ENCODE measurements at places on chromosomes 16 and 17.
A peak's percentile ranks its signal among the peaks of the same experiment; 100 is the strongest.

DNA sequence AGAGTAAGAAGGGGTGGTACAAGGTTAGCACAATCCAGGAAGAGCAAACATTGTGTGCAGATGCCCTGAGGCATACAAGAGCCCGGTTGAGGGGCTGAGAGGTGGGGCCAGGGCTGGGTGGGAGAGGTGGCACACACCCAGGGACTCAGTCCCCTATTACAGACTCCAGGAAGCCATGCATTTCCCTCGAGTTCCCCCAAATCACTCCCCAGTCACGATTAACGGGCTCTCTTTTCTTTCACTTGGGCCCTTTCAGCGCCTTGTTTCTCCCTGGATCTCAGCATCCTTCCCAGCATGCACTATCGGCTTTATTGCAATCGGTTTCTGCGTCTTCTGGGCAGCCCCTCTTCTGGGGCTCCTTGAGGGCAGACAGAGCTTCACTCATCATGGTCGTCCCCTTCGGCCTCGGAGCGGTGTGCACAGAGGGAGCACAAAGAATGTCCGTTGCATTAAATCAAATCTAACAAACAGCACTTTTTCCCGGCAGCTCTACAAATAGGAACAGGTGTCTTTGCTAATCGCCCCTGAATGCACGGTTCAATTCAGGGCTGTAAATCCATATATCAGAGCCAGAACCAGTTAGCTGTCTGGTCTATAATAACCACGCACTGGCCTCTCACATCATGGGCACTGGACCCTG, 184.6 kb upstream of the HSBP1 start:
- H3K27me3 ChIP-seq, result no peaks in the 10 kb centered on the region
- H3K27ac ChIP-seq, result no peak overlapping the region
- no peak for DNase-seq
- H3K4me3 ChIP-seq, result no peak overlapping the region

- peak overlapping the region; percentile 77 for H3K4me3 ChIP-seq
- DNase-seq, result no peak
- H3K4me1 ChIP-seq, result no peaks in the 10 kb centered on the region
- peak overlapping the region; percentile 12 for H3K27ac ChIP-seq
- H3K36me3 ChIP-seq, result peaks cover 29% of the 10 kb centered on the region
Observed at GRCh38 chr16:13920510-13920818, 510 bp downstream of the ERCC4 start.

GRCh38 chr17:73562896-73563295, 81.3 kb downstream of the SDK2 start:
- H3K4me3 ChIP-seq, result no peak overlapping the region
- no peaks in the 10 kb centered on the region for H3K4me1 ChIP-seq
- no peaks in the 10 kb centered on the region for H3K36me3 ChIP-seq
- no peak overlapping the region for H3K27ac ChIP-seq
- peak; percentile 47 for DNase-seq

DNA sequence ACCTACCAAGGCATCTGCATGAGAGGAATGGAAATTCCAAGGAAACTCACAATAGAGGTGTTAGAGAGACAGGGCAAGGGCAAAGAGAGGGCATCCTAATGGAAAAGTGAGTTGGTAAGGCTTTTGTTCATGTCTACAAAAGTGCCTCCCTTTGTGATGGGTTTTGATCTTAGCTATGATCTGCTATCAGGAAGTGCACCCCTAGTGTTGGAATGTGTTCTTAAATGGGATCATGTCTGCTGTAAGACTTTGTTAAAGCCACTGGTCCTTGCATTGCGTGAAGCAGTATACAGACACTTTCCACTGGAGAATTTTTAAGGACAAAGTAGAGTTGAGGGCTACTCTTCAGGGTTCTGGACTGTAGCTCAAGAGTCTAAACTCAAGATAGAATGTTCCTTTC, 92.0 kb downstream of the MAP2K6 start:
- DNase-seq, result no peak
- H3K4me3 ChIP-seq, result no peak overlapping the region
- H3K27ac ChIP-seq, result no peak overlapping the region
- H3K4me1 ChIP-seq, result peaks cover 3% of the 10 kb centered on the region
- no peaks in the 10 kb centered on the region for H3K27me3 ChIP-seq

- DNase-seq, result no peak
- no peaks in the 10 kb centered on the region for H3K36me3 ChIP-seq
- no peak overlapping the region for H3K4me3 ChIP-seq
- H3K27ac ChIP-seq, result no peak overlapping the region
- H3K27me3 ChIP-seq, result no peaks in the 10 kb centered on the region
Observed at GRCh38 chr16:70594569-70594968, 51.8 kb upstream of the IL34 start.

GRCh38 chr16:5903153-5903552, 805.6 kb upstream of the EEF2KMT start:
- no peak overlapping the region for H3K4me3 ChIP-seq
- no peak for DNase-seq
- H3K36me3 ChIP-seq, result no peaks in the 10 kb centered on the region

GRCh38 chr16:9054460-9054859, 37.0 kb upstream of the HAPSTR1 start:
- no peaks in the 10 kb centered on the region for H3K27me3 ChIP-seq
- no peak for DNase-seq
- no peaks in the 10 kb centered on the region for H3K36me3 ChIP-seq
- H3K4me3 ChIP-seq, result no peak overlapping the region

- DNase-seq, result no peak
- H3K36me3 ChIP-seq, result peaks cover 55% of the 10 kb centered on the region
- peaks cover 12% of the 10 kb centered on the region for H3K4me1 ChIP-seq
- H3K27ac ChIP-seq, result peak overlapping the region; percentile 93
- no peaks in the 10 kb centered on the region for H3K27me3 ChIP-seq
- peak overlapping the region; percentile 82 for H3K4me3 ChIP-seq
Observed at GRCh38 chr16:30065943-30066760, 592 bp downstream of the ALDOA start.

GRCh38 chr16:15539197-15539596, 103.8 kb downstream of the MARF1 start:
- no peaks in the 10 kb centered on the region for H3K36me3 ChIP-seq
- no peak overlapping the region for H3K4me3 ChIP-seq
- no peaks in the 10 kb centered on the region for H3K4me1 ChIP-seq
- no peak for DNase-seq
- H3K27me3 ChIP-seq, result no peaks in the 10 kb centered on the region

GRCh38 chr16:58451265-58451689, 48.7 kb upstream of the NDRG4 start:
- no peak overlapping the region for H3K4me3 ChIP-seq
- peaks cover 4% of the 10 kb centered on the region for H3K4me1 ChIP-seq
- H3K27ac ChIP-seq, result no peak overlapping the region
- no peak for DNase-seq
- H3K36me3 ChIP-seq, result no peaks in the 10 kb centered on the region

DNA sequence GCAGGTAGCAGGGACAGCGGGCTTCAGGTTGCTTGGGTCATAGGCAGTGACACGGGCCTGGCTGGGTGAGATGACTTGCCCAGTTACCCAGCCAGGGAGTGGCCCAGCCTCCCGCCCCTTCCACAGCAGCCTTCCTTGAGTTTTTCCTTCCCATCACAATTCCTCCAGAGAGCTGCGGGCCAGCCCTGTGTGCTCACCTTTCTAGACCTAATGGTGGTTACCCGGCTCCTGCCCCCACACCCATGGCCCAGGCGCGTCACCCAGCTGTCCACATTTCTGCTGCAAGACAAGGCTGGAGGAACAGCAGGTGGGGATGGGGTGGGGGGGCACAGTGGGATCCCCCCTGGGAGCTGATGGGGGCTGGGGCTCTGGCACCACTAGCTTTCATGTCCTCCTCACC, 203.2 kb downstream of the NTN1 start:
- H3K4me3 ChIP-seq, result no peak overlapping the region
- no peaks in the 10 kb centered on the region for H3K27me3 ChIP-seq
- no peak overlapping the region for H3K27ac ChIP-seq
- H3K36me3 ChIP-seq, result no peaks in the 10 kb centered on the region
- no peak for DNase-seq

- no peaks in the 10 kb centered on the region for H3K4me1 ChIP-seq
- H3K4me3 ChIP-seq, result no peak overlapping the region
- no peaks in the 10 kb centered on the region for H3K36me3 ChIP-seq
- H3K27me3 ChIP-seq, result no peaks in the 10 kb centered on the region
Observed at GRCh38 chr17:13885550-13885949, 183.8 kb upstream of the COX10 start.

DNA sequence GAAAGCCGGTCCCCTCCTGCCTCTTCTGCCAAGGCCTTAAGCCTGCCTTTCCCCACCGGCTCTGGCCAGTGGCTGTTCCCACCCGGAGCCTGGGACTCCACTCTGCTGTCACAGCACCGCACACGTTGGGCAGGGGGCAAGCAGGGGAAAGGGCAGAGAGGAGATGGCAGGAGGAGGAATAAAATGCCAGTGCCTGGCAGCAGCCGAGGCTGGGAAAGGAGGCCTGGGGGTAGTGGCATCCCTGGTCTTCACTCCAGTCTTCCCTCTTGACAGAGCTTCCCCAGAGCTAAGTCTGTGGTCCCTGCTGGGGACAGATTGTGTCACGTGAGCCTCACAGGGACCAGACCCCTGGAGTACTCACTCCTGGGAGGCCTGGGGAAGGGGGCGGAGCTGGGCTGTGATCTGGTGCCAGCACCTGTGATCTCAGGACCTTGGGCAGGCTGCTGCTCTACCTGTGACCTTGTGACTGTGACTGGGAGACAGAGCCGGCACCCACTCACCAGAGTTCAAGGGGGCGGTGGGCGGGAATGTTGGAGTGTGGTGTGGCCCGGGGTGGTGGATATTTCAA, 97.2 kb upstream of the GSE1 start:
- no peak overlapping the region for H3K4me3 ChIP-seq
- no peaks in the 10 kb centered on the region for H3K36me3 ChIP-seq
- peak overlapping the region; percentile 83 for H3K27ac ChIP-seq
- no peak for DNase-seq

DNA sequence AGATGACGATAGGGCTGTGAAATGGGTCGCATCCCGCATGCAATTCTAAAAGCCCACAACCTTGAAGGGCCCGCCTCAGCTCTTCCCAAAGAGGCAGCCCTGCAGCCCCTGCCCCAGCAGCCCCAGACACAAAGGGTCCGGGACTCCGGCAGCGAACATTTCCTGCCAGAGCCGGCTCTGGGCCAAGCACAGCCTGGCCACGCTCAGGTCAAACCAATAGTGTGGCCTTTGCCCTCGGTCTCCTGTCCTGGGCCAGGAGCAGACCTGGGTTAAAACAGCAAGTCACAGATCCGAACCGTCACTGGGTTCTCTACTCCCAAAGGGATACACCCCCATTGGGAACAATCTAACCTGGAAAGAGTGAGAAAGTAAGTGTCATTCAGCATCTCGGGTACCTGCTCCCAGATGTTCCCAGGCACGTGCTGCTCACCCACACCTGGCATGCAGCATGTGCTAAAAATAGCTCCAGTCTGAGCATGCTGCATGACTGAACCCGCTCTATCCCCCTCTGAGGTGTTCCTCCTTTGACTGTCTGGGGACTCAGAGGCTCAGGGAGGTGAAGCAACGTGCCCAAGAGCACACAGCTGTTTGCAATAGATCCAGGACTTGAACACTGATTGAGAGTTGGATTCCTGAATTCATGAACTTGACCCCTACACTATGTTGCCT, 22.2 kb upstream of the ATP2A3 start:
- H3K36me3 ChIP-seq, result no peaks in the 10 kb centered on the region
- H3K4me1 ChIP-seq, result no peaks in the 10 kb centered on the region
- no peak overlapping the region for H3K27ac ChIP-seq
- H3K4me3 ChIP-seq, result no peak overlapping the region
- DNase-seq, result peak; percentile 39

DNA sequence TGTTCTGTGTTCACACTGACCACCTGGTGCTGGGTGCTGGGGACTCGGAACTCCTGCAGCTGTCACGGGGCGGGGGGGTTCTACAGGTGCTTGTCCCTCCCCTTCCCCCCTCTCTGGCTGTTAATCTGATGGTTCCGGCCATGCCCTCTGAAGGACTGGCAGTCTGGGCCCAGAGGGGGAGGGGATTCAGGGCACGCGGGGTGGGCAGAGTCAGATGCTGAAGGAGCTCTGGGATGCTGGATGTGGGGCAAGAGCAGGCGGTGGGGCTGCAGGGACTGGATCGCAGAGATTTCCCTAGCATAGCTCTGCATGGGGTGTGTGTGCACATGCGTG, 5.4 kb upstream of the TBX21 start:
- H3K27ac ChIP-seq, result no peak overlapping the region
- no peak overlapping the region for H3K4me3 ChIP-seq
- no peaks in the 10 kb centered on the region for H3K4me1 ChIP-seq

GRCh38 chr17:66383333-66383732, 80.9 kb downstream of the PRKCA start:
- peaks cover 6% of the 10 kb centered on the region for H3K4me1 ChIP-seq
- no peaks in the 10 kb centered on the region for H3K36me3 ChIP-seq
- H3K27ac ChIP-seq, result no peak overlapping the region

GRCh38 chr16:17023606-17024005, 447.2 kb downstream of the XYLT1 start:
- no peak overlapping the region for H3K27ac ChIP-seq
- H3K36me3 ChIP-seq, result no peaks in the 10 kb centered on the region
- no peaks in the 10 kb centered on the region for H3K4me1 ChIP-seq
- DNase-seq, result no peak

DNA sequence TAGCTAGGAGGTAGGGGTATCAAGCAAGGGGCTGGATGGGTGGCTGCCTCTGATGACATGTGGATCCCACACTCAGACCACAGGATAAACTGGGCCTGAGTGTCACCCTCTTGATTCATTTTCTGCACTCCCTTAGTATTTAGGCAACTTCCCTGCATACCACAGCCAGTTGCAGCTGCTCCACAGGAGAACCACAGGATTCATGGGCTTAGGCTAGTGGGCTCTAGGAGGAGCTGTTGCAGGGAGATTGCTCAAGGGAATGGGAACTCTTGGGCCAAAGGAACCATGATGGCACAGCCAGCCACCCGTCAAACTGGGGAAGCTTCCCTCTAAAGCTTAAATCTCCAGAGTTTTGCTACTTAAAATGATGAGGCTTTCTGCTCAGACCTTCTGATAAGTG, 269.7 kb upstream of the ASIC2 start:
- no peak for DNase-seq
- H3K4me1 ChIP-seq, result no peaks in the 10 kb centered on the region
- no peaks in the 10 kb centered on the region for H3K27me3 ChIP-seq
- H3K27ac ChIP-seq, result no peak overlapping the region
- no peaks in the 10 kb centered on the region for H3K36me3 ChIP-seq

DNA sequence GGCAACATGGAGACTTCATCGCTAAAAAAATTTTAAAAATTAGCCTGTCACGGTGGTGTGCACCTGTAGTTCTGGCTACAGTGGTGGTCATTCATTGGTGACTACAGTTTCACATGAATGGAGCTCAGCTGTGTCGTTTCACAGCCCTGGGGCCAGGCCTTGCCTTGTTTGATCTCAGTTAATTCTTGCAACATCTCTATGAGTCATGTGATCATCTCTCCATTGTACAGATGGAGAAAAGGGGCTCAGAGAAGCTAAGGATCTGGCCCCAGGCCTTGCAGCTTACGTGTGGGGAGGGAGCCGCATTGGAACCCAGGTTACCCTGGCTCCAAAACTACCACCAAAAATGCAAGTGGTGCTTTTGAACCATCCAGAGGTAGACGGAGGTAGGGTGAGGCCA, 49.4 kb downstream of the GDE1 start:
- H3K27ac ChIP-seq, result no peak overlapping the region
- H3K36me3 ChIP-seq, result no peaks in the 10 kb centered on the region
- no peaks in the 10 kb centered on the region for H3K27me3 ChIP-seq
- H3K4me3 ChIP-seq, result no peak overlapping the region
- no peak for DNase-seq
- no peaks in the 10 kb centered on the region for H3K4me1 ChIP-seq

- no peaks in the 10 kb centered on the region for H3K4me1 ChIP-seq
- H3K4me3 ChIP-seq, result no peak overlapping the region
- H3K27ac ChIP-seq, result no peak overlapping the region
- H3K27me3 ChIP-seq, result no peaks in the 10 kb centered on the region
- no peak for DNase-seq
- no peaks in the 10 kb centered on the region for H3K36me3 ChIP-seq
Observed at GRCh38 chr16:47634727-47635126, 173.6 kb downstream of the PHKB start.

GRCh38 chr17:17570140-17570797, 21.2 kb downstream of the PEMT start:
- peaks cover 7% of the 10 kb centered on the region for H3K4me1 ChIP-seq
- no peak overlapping the region for H3K4me3 ChIP-seq
- H3K27ac ChIP-seq, result no peak overlapping the region
